ENCODE measurements at places on chromosomes 11 and 22. TPM values are rescaled to one million over a fixed set of nuclear protein-coding genes. Genes with fewer than 3 reads are reported as not detected.

TYR gene
- polyA plus RNA-seq, result not detected

TMX2 gene
- 88.6 TPM for polyA plus RNA-seq

MAJIN gene
- polyA plus RNA-seq, result not detected

OR52I2 gene
- not detected for polyA plus RNA-seq

NOX4 gene
- polyA plus RNA-seq, result 2.2 TPM

CD3E gene
- polyA plus RNA-seq, result not detected

Measured in SK-N-SH (cell line).